Aortic smooth muscle cell (primary cell): ENCODE measurements at places on chromosomes 6 and 20. TPM values are rescaled to one million over a fixed set of nuclear protein-coding genes. Genes with fewer than 3 reads are reported as not detected.

BPIFB1 gene
- total RNA-seq = not detected in 2 replicates

SLC22A2 gene
- total RNA-seq = 0.13 TPM in 1 of 2 replicates, not detected in the other

ANKRD6 gene
- 12.3 and 24.5 TPM in 2 replicates for total RNA-seq

EXOC2 gene
- total RNA-seq = 36.3 and 37.9 TPM in 2 replicates

TREML1 gene
- total RNA-seq = not detected in 2 replicates

MYLK4 gene
- total RNA-seq = 0.53 and 0.87 TPM in 2 replicates

SNPH gene
- 6.2 and 6.3 TPM in 2 replicates for total RNA-seq

CCDC170 gene
- total RNA-seq = 0.31 and 2.0 TPM in 2 replicates

NMBR gene
- 0.12 TPM in 1 of 2 replicates, not detected in the other for total RNA-seq

RAB44 gene
- total RNA-seq = under 0.01 TPM in 1 of 2 replicates, not detected in the other

RGS17 gene
- total RNA-seq = 19.3 and 37.3 TPM in 2 replicates

NRM gene
- total RNA-seq = 2.2 and 3.1 TPM in 2 replicates

CLPSL2 gene
- total RNA-seq = not detected in 2 replicates

SRMS gene
- not detected in 2 replicates for total RNA-seq

TSBP1 gene
- total RNA-seq = not detected in 2 replicates

CRIP3 gene
- 0.13 and 0.19 TPM in 2 replicates for total RNA-seq

PREX1 gene
- total RNA-seq = 75.0 and 102 TPM in 2 replicates

BTN1A1 gene
- total RNA-seq = under 0.01 TPM in 1 of 2 replicates, not detected in the other

TGM3 gene
- not detected in 2 replicates for total RNA-seq
